Activated naive CD8-positive, alpha-beta T cell treated with anti-CD3 and anti-CD28 coated beads, Interleukin-2, amount 50 U/mL, for 24 hours (primary cell): ENCODE measurements at places on chromosomes 12 and 14.

GRCh38 chr12:25052196-25052913 lies 103.5 kb upstream of the BCAT1 start:
- peak; percentile 44 for DNase-seq
- H3K4me3 ChIP-seq = peak overlapping the region; percentile 97
- peaks cover 2% of the 10 kb centered on the region for H3K36me3 ChIP-seq
- peaks cover 54% of the 10 kb centered on the region for H3K4me1 ChIP-seq
- peak overlapping the region; percentile 98 for H3K27ac ChIP-seq

- no peak for DNase-seq
- H3K4me1 ChIP-seq = no peaks in the 10 kb centered on the region
- no peak overlapping the region for H3K27ac ChIP-seq
- no peak overlapping the region for H3K4me3 ChIP-seq
- no peaks in the 10 kb centered on the region for H3K36me3 ChIP-seq
- peaks cover 3% of the 10 kb centered on the region for H3K27me3 ChIP-seq
These were observed 68.9 kb downstream of the RASSF8 start for GRCh38 chr12:26027401-26027800.

- no peak for DNase-seq
- peak overlapping the region; percentile 91 for H3K27ac ChIP-seq
- peaks cover 12% of the 10 kb centered on the region for H3K27me3 ChIP-seq
- H3K4me1 ChIP-seq = peaks cover 27% of the 10 kb centered on the region
These were observed 730 bp downstream of the PPP1R3E start for GRCh38 chr14:23301969-23302289.

DNA sequence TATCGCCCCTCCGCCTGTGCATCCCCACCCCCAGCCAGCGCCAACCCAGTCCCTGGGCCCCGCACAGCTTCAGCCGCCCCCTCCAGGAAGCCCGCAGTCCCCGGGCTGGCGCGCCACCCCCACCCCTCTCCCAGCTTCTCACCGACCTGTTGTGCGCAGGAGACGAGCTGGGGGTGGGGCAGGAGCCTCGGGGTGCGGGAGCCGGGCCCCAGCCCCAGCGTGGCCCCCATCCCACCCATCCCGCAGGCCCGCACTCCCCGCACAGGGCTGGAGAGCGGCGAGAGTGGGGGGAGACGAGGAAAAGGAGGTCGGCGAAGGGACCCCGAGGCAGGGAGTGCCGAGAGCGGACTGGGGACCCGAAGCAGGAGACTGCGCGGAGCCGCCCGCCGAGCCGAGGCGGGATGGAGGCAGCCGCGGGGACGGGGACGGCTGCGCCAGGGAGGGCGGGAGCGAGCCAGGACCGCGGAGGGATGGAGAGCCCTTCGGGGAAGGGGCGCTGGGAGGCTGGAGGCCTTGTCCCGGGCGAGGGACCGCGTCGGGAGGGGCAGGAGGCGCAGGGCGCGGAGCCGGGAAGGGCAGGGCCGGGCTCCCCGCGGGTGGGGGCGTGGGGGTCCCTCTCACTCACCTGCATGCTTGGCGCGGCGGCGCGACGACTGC lies 498 bp downstream of the PIANP start:
- H3K27ac ChIP-seq = no peak overlapping the region
- peaks cover 58% of the 10 kb centered on the region for H3K27me3 ChIP-seq
- H3K36me3 ChIP-seq = no peaks in the 10 kb centered on the region
- H3K4me1 ChIP-seq = peaks cover 28% of the 10 kb centered on the region

- H3K27me3 ChIP-seq = no peaks in the 10 kb centered on the region
- H3K36me3 ChIP-seq = peaks cover 40% of the 10 kb centered on the region
These were observed 151.8 kb downstream of the FOXN3 start for GRCh38 chr14:89265234-89265633.

DNA sequence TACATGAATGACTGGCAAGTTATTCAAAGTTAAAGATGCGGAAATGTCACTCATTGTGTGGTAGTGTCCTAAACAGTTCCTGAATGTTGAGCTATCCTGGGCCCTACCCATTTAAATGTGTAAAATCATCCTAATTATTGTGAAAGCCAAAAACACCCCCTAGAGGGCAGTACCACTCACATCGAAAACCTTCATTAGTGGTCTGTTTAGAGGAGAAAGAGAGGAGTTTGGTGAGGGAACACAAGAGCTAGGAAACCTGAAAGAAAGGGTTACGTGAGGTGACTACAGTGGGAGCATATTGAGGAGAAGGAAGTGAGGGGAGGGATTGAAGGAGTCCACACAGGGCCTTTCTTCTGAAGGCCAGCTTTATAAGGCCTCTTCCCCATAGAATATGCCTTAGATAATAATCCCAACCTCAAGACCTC lies 2.5 kb upstream of the TEP1 start:
- peaks cover 3% of the 10 kb centered on the region for H3K36me3 ChIP-seq
- peak; percentile 34 for DNase-seq
- peak overlapping the region; percentile 41 for H3K27ac ChIP-seq
- no peak overlapping the region for H3K4me3 ChIP-seq

DNA sequence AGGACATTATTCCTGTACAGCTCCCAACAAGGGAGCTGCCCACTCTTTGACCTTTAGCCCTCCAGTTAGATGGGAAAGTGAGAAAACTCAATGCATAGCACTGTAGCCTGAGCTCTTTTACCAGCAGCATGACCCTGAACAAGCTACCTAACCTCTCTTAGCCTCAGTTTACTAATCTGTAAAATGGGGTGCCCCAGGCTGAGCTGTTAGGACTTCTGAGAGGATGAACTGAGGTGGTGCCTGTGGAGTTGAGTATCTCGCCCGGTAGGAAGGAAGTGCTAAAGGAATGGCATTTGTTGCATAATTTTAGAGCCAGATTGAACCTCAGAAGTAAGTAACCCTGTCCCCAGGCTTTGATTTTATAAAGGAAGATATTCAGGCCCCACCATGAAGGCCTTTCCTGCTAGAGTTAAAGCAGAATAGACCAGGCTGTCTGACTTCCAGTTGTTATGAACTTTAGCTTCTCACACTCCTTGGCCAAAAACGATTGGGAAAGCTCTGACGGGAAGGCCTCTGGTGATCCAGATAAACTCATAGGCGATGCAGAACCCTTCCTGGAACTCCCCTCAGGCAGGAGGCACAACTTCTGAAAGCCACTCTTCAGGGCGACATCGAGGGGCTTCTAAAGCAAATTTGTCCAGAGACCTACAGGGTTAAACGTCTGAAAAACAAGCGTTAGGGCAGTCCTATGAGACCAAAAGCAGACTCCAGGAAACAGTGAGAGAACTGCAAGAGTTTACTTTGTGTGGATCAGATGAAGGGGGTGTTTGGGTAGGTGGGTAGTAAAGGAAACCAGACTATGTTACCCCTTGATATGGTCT lies 2.5 kb upstream of the SERPINA10 start:
- H3K4me3 ChIP-seq = no peak overlapping the region
- H3K36me3 ChIP-seq = no peaks in the 10 kb centered on the region
- no peaks in the 10 kb centered on the region for H3K4me1 ChIP-seq
- no peak for DNase-seq
- no peak overlapping the region for H3K27ac ChIP-seq

GRCh38 chr12:44372259-44372658 lies 503.9 kb downstream of the NELL2 start:
- no peaks in the 10 kb centered on the region for H3K27me3 ChIP-seq
- no peak for DNase-seq
- H3K4me3 ChIP-seq = no peak overlapping the region
- no peaks in the 10 kb centered on the region for H3K36me3 ChIP-seq
- no peak overlapping the region for H3K27ac ChIP-seq

GRCh38 chr12:3215410-3215975 lies 138.3 kb downstream of the TSPAN9 start:
- peak overlapping the region; percentile 15 for H3K27ac ChIP-seq
- no peak overlapping the region for H3K4me3 ChIP-seq
- H3K36me3 ChIP-seq = no peaks in the 10 kb centered on the region

DNA sequence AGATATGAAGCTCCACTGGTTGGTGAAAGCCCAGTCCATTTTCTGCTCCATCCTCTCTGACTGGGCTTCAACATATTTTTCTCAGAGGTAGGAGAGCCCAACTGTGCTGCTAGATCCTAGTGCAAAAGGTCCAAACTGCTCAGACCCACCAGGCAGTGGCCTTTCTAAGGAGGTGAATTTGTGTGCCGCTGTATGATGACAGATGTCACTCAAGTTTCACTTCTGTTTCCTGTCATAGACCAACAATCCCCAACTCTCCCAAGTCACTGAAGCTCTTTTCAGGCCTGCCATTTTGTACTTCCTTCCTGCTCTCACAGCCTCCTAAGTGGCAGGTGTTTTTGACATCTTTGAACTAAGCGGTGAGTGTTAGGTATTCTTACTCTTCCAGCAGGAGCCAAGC lies 16.4 kb upstream of the RNASE4 start:
- H3K36me3 ChIP-seq = peaks cover 2% of the 10 kb centered on the region
- H3K4me3 ChIP-seq = peak overlapping the region; percentile 6
- H3K27me3 ChIP-seq = peaks cover 16% of the 10 kb centered on the region
- peak overlapping the region; percentile 84 for H3K27ac ChIP-seq

DNA sequence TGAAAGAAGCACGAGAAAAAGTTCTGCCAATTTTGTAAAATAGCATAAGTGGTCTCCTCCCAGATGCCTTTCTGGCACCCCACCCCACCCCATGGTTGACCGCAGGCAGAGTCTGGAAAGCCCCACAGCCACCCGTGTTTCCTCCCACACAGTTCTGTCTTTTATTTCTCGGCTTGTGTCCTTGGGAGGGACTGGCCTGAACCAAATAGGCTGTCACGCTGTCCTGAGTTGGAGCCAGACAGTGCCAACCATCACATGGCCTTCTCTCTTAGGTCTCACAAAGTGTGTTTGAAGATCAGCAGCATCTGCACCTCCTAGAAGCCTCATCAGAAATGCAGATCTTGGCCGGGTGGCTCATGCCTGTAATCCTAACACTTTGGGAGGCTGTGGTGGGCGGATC lies 10.2 kb upstream of the LTA4H start:
- no peak overlapping the region for H3K4me3 ChIP-seq
- H3K27me3 ChIP-seq = no peaks in the 10 kb centered on the region

GRCh38 chr14:52400846-52401245 lies 86.7 kb downstream of the PTGER2 start:
- peaks cover 6% of the 10 kb centered on the region for H3K27me3 ChIP-seq
- no peaks in the 10 kb centered on the region for H3K36me3 ChIP-seq
- no peak overlapping the region for H3K27ac ChIP-seq
- H3K4me1 ChIP-seq = peaks cover 52% of the 10 kb centered on the region
- H3K4me3 ChIP-seq = no peak overlapping the region

DNA sequence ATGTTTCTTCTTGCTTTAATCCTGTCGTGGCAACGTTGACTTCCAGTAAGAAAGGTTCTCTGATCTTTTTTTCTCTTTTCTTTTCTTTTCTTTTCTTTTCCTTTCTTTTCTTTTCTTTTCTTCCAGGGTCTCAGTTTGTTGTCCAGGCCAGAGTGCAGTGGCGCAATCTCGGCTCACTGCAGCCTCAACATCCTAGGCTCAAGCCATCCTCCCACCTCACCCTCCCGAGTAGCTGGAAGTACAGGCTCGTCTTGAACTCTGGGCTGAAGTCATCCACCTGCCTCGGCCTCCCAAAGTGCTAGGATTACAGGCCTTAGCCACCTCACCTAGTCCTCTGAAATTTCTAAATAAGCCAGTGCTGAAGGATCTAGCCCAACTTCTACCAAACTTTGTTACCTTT lies 1.3 kb upstream of the MAP3K9 start:
- peaks cover 11% of the 10 kb centered on the region for H3K4me1 ChIP-seq
- no peak overlapping the region for H3K4me3 ChIP-seq
- DNase-seq = no peak
- peaks cover 3% of the 10 kb centered on the region for H3K27me3 ChIP-seq

- no peaks in the 10 kb centered on the region for H3K27me3 ChIP-seq
- DNase-seq = no peak
- H3K27ac ChIP-seq = no peak overlapping the region
- H3K36me3 ChIP-seq = no peaks in the 10 kb centered on the region
- no peak overlapping the region for H3K4me3 ChIP-seq
These were observed 401.4 kb downstream of the RPL10L start for GRCh38 chr14:46250113-46250703.

GRCh38 chr12:4265280-4265679 lies 8.3 kb upstream of the CCND2 start:
- H3K4me3 ChIP-seq = no peak overlapping the region
- H3K36me3 ChIP-seq = no peaks in the 10 kb centered on the region
- H3K4me1 ChIP-seq = peaks cover 28% of the 10 kb centered on the region

GRCh38 chr12:85188619-85189018 lies 91.4 kb upstream of the ALX1 start:
- H3K4me1 ChIP-seq = no peaks in the 10 kb centered on the region
- no peaks in the 10 kb centered on the region for H3K36me3 ChIP-seq
- DNase-seq = no peak
- H3K27ac ChIP-seq = no peak overlapping the region

GRCh38 chr12:127430401-127430800 lies 836.6 kb upstream of the TMEM132C start:
- H3K27ac ChIP-seq = no peak overlapping the region
- no peaks in the 10 kb centered on the region for H3K36me3 ChIP-seq
- H3K27me3 ChIP-seq = no peaks in the 10 kb centered on the region
- H3K4me3 ChIP-seq = no peak overlapping the region
- no peak for DNase-seq
- no peaks in the 10 kb centered on the region for H3K4me1 ChIP-seq

GRCh38 chr14:103653805-103654204 lies 24.8 kb downstream of the KLC1 start:
- H3K27ac ChIP-seq = no peak overlapping the region
- H3K4me3 ChIP-seq = no peak overlapping the region
- DNase-seq = no peak
- no peaks in the 10 kb centered on the region for H3K27me3 ChIP-seq
- peaks cover 17% of the 10 kb centered on the region for H3K36me3 ChIP-seq
- H3K4me1 ChIP-seq = no peaks in the 10 kb centered on the region

DNA sequence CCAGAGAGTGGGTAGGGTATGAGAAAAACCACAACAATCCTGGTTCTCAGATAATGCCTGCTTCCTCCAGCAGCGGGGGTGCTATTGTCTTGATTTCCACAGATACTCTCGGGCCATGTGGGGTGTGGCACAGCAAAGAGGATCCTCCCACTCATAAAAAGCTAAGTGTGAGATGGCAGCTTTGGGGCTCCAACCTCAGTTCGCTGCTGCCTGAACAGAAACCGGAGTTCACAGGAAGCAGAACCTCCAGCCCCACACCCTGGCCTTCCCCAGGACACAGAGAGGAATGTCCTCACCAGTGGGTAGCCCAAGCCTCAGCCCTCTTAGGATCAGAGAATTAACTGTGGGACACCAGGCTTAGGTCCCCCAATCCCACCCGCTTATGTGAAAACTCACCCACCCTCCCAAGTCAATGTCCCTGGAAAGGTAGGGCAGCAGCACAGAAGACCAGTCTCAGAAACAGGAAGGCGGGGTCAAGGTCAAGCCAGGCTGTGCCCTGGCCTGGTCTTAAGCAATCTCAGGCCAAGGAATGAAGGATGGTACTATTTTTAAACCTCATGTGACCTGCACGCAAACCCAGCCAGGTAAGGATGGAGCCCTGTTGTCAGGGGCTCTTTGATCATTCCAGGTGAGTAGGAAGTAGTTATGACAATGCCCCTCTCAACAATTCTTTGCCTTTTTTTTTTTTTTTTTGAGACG lies 9.0 kb downstream of the KCTD10 start:
- H3K36me3 ChIP-seq = peaks cover 11% of the 10 kb centered on the region
- no peak overlapping the region for H3K27ac ChIP-seq
- no peak for DNase-seq
- H3K4me3 ChIP-seq = no peak overlapping the region
- peaks cover 16% of the 10 kb centered on the region for H3K4me1 ChIP-seq

GRCh38 chr12:5230861-5231260 lies 187.2 kb downstream of the KCNA5 start:
- DNase-seq = no peak
- peaks cover 7% of the 10 kb centered on the region for H3K27me3 ChIP-seq

GRCh38 chr12:64890873-64891468 lies 66.5 kb downstream of the TBC1D30 start:
- no peaks in the 10 kb centered on the region for H3K36me3 ChIP-seq
- DNase-seq = no peak
- H3K27ac ChIP-seq = no peak overlapping the region
- peaks cover 10% of the 10 kb centered on the region for H3K4me1 ChIP-seq
- H3K4me3 ChIP-seq = no peak overlapping the region
